Dorsolateral prefrontal cortex (tissue), 122 donors: ENCODE measurements at places on chromosomes 5 and 9. TPM values are rescaled to one million over a fixed set of nuclear protein-coding genes. Genes with fewer than 3 reads are reported as not detected.

DNA sequence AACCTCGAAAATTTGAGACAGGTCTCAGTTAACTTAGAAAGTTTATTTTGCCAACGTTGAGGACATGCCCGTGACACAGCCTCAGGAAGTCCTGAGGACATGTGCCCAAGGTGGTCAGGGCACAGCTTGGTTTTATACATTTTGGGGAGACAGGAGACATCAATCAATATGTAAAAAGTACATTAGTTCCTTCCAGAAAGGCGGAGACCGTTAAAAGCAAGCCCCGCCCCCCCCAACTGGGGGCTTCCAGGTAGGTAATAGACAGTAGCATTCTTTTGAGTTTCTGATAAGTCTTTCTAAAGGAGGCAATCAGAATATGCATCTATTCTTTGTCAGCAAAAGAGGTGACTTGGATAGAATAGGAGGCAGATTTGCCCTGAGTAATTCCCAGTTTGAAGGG lies 599 bp upstream of the MOCS2 start:
- DNase-seq = no peak

DNA sequence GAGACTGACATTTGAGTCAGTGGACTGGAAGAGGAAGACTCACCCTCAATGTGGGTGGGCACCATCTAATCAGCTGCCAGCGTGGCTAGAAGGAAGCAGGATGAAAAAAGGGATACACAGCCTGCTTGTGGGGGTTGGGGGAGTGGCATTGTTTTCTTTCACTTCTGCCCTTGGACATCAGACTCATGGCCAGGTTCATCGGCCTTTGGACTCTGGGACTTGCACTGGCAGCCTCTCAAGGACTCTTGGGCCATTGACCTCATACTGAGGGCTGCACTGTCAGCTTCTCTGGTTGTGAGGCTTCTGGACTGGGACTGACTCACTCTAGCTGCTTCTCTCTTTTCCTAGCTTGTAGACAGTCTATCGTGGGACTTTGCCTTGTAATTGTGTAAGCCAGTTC lies 374.9 kb downstream of the TLE1 start:
- no peak for DNase-seq

PTGR1 gene
- 52.1 TPM for total RNA-seq

DNA sequence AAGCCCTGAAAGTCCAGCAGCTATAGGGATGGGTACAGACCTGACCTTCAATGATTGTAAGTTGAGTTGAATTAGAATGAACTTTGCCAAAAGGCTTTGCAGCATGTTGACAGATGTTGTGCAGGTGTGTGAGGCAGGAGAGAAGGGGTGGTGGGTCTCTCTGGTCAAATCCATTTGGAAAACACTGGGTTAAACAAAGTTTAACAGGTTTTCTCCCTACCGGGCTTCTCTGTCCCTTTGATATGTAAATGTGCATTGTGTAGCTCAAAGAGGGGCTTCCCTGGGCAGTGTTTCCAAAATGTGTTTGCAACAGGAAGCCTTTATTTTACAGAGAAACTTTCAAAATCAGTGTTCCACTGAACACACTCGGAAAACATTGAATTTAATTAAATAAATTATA lies 72.1 kb upstream of the BRINP1 start:
- no peak for DNase-seq

SLIT3 gene
- total RNA-seq = 23.1 TPM

- DNase-seq = no peak
Measured at GRCh38 chr5:23234197-23234596, 273.2 kb upstream of the PRDM9 start.

NCS1 gene
- total RNA-seq = 463 TPM

- DNase-seq = no peak
Measured at GRCh38 chr5:8892926-8893325, 652.9 kb downstream of the SEMA5A start.

DNA sequence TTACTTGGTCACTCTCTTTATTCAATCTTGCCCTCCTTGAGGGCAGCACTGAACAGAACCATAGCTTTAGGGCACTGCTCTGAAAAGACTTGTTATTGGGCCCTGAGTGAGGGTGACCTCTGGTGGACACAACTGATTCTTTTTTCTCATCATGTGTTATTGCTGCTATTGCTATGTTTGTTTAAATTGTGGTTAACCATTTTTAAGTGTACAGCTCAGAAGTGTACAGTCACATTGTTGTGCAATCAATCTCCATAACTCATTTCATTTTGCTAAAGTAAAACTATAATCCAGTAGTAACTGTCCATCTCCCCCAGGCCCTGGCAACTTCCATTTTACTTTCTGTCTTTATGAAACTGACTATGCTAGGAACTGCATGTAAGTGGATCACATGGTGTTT lies 351.1 kb upstream of the RIOK2 start:
- no peak for DNase-seq

GRCh38 chr5:86716121-86716520 lies 98.4 kb downstream of the COX7C start:
- DNase-seq = no peak

DNA sequence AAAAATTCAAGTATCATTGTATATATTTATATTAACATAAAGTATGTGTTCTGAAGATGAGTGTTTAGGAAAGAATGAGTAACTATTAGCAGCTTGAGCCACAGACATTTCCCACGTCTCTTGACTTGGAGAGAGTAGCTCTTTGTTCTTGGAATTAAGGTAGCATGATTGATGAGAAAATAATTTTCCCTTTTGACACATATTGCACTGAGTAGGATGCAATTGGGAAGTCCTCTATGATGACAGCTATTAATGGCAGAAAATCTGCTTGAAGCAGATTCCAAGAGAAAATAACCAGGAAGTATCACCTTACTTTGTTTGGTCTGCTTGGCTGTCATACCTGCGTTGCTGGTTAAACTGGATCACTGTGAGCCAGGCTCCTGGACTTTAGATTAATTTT lies 204.8 kb downstream of the TLE4 start:
- no peak for DNase-seq

GRCh38 chr9:126317513-126317912 lies 9.1 kb upstream of the MVB12B start:
- DNase-seq = no peak

DNA sequence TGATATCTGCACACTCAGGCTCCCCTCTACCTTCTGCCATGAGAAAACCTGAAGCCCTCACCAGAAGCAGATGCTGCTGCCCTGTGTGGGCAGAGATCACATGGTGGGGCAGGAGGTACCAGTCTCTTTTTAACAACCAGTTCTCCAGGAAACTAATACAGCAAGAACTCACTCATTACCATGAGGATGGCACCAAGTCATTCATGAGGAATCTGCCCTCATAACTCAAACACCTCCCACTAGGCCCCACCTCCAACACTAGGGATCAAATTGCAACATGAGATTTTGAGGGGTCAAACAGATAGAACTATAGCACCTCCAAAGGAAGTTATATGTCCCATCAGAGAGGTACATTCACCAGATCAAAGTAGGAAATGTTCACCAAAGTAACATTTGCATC lies 136.3 kb upstream of the SHB start:
- DNase-seq = no peak

CA9 gene
- 0.40 TPM for total RNA-seq

- DNase-seq = no peak
Measured at GRCh38 chr9:112159781-112160180, 15.3 kb downstream of the SUSD1 start.

DNA sequence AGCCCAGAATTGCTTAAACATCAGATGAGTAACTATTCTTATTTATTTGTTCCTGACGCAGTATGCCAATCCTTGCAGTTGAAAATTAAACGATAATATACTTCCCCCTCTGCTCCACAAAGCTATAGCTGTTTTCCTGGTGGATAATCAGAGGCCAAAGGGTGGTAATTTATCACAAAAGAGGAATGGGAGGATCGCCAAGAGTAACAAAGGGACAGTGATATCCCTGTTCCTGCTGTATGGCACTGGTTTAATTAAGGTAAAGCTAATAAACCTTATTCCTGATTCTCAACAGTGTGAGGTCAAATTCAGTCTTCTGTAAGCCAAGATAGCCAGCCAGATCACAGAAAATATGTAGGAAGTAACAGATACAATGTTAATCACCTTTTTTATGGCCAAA lies 33.4 kb upstream of the PTGER4 start:
- DNase-seq = no peak

TTC1 gene
- 74.1 TPM for total RNA-seq

UNC5A gene
- total RNA-seq = 71.1 TPM
